Bone marrow (tissue), 2 donors: ENCODE measurements at places on chromosomes 11 and 22.

DNA sequence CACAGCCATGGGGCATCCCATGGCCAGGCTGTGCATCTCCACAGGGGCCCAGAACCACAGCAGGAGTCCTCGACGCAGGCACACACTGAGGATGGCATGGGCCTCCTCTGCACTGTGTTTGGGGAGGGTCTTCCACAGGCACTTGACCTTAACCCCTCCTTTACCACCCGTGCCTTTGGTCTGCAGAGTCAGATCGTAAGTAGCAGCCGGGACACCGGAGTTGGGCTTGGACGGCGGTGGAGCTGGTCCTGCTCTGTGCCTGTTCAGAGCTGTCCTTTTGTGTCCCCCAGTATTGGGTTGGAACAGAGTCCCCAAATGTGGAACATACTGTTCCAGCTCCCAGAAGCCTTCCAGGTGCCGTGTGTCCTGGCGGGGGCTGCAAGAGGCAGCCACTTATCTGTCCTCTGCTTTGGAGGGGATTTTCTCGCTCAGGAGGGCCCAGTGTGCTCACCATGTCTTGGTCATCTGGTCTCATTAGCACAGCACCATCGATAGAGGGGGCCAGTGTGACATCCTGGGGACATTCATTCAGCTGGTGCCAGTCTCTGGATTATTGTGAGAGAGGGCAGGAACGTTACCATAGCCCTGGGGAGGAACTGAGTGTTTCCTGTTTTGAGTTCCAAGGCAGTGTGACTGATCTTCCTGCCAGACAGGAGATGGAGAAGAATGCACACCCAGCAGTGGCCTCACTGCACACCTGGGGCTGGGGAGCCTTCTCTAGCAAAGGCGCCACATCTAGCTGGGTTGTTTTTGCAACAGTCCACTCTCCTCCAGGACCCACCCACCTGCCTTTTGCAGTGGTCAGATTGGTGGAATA is 12.4 kb downstream of the CRELD2 start:
- peak; percentile 90 for DNase-seq

DNA sequence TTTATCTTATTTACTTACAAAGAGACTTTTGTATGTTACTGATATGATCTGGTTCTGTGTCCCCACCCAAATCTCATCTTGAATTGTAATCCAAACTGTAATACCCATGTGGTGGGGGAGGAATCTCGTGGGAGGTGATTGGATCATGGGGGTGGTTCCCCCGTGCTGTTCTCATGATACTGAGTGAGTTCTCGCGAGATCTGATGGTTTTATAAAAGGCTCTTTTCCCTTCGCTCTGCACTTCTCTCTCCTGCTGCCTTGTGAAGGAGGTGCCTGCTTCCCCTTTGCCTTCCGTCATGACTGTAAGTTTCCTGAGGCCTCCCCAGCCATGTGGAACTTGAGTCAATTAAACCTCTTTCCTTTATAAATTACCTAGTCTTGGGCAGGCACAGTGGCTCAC is 42.4 kb upstream of the WNT7B start:
- no peak for DNase-seq

GRCh38 chr22:43539572-43540528 is 128.0 kb downstream of the MPPED1 start:
- DNase-seq = no peak

DNA sequence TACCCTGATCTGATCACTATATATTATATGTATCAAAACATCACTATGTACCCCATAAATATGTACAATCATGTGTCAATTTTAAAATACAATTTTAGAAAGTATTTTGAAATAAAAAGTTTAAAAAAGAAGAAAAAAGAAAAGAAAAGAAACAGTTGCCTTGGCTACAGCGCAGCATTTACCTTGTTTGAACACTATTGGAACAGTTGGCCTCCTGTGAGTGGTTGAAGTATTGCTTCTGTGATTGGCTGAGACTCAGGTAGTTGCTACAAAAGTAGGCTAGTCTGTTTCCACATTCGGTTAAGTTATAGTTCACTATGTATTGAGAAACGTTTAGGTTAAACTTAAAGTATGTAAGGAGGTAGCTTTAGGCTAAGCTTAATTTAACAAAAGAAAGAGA is 7.9 kb upstream of the DTX4 start:
- no peak for DNase-seq

DNA sequence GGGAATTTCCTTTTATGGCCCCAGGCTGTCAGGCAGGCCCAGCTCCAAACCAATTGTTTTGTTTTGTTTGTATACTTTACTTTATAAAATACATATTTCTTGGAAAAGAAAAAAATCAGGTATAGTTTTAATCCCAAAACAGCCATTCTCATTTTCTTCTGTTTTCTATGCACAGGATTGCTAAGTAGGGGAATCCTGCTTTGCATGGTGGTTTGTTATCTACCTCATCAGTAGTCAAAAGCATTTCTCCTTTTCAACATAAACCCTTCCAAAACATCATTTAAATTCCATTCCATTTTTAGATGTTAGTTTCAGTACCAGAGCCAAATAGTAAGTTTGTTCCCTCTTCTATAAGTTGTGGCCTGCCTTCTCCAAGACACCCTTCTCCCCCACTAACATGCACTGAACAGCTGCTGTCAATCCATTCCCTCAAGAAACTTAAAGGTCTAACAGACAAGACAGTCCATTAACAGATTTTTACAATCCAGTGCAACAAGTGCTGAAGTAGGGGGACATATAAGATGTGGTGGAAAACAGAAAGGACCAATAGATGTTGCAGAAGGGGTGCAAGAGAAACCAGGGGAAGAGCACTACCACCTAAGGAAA is 3.7 kb downstream of the ILK start:
- no peak for DNase-seq

- DNase-seq = no peak
These were observed 24.9 kb downstream of the LRRC10B start for GRCh38 chr11:61533401-61533800.

DNA sequence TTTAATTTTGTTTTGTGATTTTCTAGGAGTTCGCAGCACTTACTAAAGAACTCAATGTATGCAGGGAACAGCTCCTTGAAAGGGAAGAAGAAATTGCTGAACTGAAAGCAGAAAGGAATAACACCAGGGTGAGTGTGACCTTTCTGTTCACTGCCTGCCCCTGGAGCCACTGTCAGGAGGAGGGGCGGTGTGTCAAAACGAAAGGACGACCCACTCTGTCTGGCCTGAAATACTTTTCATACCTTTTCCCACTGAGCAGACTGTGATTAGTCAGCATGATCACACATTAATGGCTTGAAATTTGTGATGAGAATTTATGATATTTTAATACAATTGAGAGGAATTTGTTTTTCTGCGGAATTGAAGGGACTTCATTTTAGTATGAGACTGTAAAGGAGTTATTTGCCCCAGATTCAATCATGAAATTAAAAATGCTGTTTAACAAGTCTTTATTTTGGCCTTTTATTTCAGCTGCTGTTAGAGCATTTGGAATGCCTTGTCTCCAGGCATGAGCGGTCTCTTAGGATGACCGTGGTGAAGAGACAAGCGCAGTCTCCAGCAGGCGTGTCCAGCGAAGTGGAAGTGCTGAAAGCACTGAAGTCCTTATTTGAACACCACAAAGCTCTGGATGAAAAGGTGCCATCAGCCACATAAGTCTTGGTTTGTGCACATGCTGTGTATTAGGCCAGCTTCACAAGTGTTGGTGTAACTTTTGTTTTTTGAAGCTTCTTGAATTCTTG is 54.1 kb downstream of the PPFIA1 start:
- no peak for DNase-seq

DNA sequence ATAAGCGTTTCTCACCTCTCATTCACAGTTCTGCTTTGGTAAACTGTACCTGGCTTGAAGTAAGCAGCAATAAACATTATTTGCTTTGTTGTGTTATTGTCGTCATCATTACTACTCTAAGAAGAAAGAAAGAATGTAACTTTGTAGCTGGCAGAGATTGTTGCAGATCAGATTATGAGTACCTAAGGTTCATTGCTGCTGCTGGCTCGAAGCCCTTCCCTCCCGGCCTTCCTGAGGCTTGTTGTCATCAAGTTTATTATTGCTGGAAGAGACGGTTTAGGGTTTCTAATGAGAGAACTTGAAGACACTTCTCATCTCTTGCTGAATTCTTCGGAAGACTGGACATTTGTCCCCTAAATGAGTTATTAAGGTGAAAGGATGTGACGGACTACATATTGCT is 101.3 kb downstream of the GRAMD1B start:
- no peak for DNase-seq
